ENCODE measurements at places on chromosomes 12 and 14. TPM values are rescaled to one million over a fixed set of nuclear protein-coding genes. Genes with fewer than 3 reads are reported as not detected.

TAS2R42 gene
- total RNA-seq: not detected

DNA sequence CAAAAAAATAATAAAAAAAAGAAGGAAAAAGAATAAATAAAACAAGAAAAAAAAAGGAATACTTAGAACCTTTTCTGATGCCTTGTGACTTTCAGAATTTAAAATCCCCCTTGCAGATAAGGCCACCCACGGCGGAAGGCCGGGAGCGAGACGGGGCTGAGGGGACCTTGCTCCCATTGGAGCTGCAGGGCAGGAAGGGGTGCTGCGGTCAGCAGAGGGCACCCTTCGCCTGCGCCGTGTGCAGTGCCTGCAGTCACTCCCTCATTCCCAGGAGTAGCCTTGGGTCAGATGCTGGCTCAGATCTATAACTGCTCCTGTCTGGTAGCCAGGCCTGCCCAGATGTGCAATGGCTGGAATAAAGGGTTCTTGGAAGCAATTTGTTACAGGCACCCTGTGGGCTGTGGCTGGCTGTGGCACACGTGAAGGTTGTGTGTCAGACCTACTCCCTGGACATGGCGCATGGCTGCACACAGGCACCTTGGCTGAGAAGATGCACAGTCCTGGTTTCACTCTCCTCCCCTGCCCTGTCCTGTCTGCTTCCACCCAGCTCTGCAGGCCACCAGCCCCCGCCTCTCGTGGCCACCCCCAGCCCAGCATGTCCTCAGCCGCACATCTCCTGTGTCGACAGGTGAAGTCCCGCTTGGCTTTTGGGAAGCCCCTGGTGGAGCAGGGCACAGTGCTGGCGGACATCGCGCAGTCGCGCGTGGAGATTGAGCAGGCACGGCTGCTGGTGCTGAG is 13.4 kb upstream of the ALDH2 start:
- no peak overlapping the region for H3K4me3 ChIP-seq
- peak; percentile 81 for DNase-seq
- H3K4me1 ChIP-seq: no peaks in the 10 kb centered on the region
- H3K36me3 ChIP-seq: no peaks in the 10 kb centered on the region
- peak overlapping the region; percentile 72 for H3K27ac ChIP-seq
- H3K27me3 ChIP-seq: no peaks in the 10 kb centered on the region

DNA sequence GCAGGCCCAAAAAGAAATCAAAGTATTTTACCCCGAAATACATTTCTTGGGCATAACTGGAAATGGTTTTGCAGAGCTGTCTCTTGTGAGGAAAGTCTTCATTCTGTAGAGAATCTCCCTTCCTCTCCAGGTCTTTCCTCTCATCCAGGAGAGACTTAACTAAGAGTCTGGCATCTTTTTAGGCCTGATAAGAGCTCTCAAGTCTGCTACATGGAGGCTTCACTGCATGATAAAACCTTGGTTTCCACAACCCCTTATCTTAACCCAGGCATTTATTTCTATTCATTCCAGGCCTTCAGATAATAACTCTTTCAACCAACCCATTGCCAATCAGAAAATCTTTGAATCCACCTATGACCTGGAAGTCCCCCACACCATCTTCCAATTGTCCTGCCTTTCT is 41.1 kb upstream of the LRRK2 start:
- H3K4me3 ChIP-seq: no peak overlapping the region
- H3K4me1 ChIP-seq: no peaks in the 10 kb centered on the region
- no peak overlapping the region for H3K27ac ChIP-seq

GRCh38 chr12:45720069-45720468 is 9.4 kb upstream of the ARID2 start:
- no peak overlapping the region for H3K4me3 ChIP-seq
- H3K4me1 ChIP-seq: peaks cover 11% of the 10 kb centered on the region
- H3K27ac ChIP-seq: no peak overlapping the region
- DNase-seq: no peak
- H3K36me3 ChIP-seq: no peaks in the 10 kb centered on the region

Measured in GM23338 (cell line).